Osteoblast (primary cell): ENCODE measurements at places on chromosomes 2 and 18. TPM values are rescaled to one million over a fixed set of nuclear protein-coding genes. Genes with fewer than 3 reads are reported as not detected.
A peak's percentile ranks its signal among the peaks of the same experiment; 100 is the strongest.

The CFAP53 gene
- 0.36 and 0.59 TPM in 2 replicates for total RNA-seq

The CXCR1 gene
- not detected in 2 replicates for total RNA-seq

The TNS1 gene
- 45.7 and 48.9 TPM in 2 replicates for total RNA-seq

The EVX2 gene
- total RNA-seq = under 0.01 TPM in 1 of 2 replicates, not detected in the other

The BCL11A gene
- total RNA-seq = 0.29 and 1.4 TPM in 2 replicates

The ANKRD53 gene
- total RNA-seq = 0.88 and 1.1 TPM in 2 replicates

The PRSS56 gene
- not detected in 2 replicates for total RNA-seq

The COL5A2 gene
- 632 and 879 TPM in 2 replicates for total RNA-seq

The HSPD1 gene
- 117 and 121 TPM in 2 replicates for total RNA-seq

DNA sequence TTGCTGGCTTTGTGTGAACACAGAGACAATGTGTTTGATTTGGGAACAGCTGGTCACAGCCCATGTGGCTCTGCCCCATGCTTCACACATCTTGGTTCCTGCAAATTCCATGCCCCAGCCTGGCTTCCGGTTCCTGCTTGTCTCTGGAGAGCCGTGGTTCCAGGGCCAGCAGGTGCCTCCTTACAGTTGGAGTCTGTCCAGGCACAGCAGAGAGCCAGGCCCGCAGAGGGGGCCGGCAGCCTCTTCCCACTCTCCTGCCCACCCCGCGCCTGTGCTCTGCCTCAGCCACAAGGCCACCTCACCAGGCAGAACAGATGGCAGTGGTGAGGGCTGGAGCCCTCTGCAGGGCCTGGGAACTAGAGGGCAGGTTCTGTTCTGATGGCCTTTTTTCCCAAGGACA lies 81.5 kb downstream of the LDLRAD4 start:
- DNase-seq = no peak

GRCh38 chr18:13513021-13513420 lies 213.3 kb downstream of the FAM210A start:
- DNase-seq = no peak

GRCh38 chr2:145159676-145160075 lies 639.8 kb upstream of the ZEB2 start:
- no peak for DNase-seq

GRCh38 chr2:147441182-147441581 lies 403.6 kb upstream of the ACVR2A start:
- no peak for DNase-seq

- DNase-seq = no peak
These were observed 134.9 kb downstream of the FAM161A start for GRCh38 chr2:61718965-61719364.

DNA sequence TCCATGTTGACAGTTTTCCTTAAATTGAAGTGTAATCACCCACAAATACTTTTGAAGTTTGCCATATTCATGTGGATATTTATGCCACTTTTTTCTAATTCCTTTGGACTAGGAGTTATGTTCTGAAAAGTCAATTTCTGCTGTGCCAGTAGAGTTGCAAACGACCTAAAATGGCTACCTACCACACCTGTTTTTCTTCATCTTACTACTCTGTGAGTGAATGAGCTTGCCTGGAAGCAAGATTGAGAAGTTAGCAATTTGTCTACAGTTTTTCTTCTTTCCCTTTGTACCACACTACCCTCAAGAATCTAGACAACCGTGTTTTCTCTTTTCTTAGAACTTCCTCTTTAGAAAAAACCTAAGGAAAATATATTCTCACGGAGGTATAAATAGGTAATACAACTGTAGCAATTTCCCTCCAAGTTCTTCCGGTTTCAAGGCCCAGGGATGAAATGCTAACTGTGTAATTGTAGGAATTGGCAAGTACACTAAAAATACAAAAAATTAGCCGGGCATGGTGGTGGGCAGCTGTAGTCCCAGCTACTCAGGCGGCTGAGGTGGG lies 7.3 kb upstream of the SLC39A10 start:
- no peak for DNase-seq

DNA sequence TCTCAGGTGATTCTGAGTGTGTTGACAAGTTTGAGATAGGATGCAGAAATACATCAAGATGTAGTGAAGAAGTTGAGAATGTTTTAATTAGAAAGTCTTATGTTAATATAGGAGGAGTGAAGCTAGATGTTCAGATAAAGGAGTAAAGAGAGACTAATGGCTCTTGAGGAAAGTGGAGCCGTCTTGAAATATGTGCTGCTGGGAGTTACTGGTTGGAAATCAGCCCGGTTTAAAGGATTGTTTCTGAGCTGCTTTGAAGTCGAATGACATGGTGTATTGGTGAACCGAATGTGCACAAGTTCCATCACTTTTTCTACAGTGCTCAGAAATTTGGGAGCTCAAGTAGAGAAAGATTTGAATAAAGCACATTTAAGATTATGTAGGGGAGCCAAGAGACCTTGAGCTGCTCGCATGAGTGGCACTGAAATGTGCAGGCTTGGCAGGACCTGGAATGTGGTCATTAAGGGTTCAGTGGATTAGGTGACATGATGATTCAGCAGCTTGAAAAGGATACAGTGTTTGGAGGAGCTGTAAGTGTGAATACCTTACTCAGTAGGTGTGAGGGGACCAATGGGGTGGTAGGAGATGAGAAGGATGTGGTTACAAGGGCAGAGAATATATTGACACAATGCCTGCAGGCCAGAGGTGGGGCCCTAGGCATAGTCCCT lies 68.6 kb downstream of the CAB39 start:
- no peak for DNase-seq

- no peak for DNase-seq
These were observed 92.9 kb downstream of the ZEB2 start for GRCh38 chr2:144426981-144427479.

DNA sequence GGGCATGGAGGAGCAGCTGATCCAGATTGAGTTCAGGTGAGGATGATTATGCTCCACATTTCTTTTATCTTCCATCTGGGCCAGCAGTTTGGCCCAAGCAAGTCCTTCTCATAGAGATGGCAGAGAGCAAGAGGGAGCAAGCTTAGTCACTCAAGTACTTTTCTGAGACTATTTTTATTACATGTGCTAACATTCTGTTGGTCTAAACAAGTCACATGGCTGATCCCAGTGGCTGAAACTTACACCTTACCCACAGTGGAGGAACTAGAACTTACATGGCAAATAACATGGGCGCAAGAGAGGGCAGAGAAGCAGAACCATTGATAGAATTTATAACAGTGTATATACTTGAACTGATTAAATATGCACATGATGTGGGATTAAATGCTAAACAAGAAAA lies 105.7 kb downstream of the KYNU start:
- no peak for DNase-seq

GRCh38 chr2:65420712-65421431 lies 11.5 kb downstream of the SPRED2 start:
- DNase-seq = peak; percentile 70

- peak; percentile 99 for DNase-seq
These were observed 103.4 kb downstream of the TNS1 start for GRCh38 chr2:217899231-217900009.

- no peak for DNase-seq
These were observed 99.6 kb downstream of the FMNL2 start for GRCh38 chr2:152434395-152435182.

GRCh38 chr18:9082711-9083510 lies 19.6 kb upstream of the NDUFV2 start:
- no peak for DNase-seq

DNA sequence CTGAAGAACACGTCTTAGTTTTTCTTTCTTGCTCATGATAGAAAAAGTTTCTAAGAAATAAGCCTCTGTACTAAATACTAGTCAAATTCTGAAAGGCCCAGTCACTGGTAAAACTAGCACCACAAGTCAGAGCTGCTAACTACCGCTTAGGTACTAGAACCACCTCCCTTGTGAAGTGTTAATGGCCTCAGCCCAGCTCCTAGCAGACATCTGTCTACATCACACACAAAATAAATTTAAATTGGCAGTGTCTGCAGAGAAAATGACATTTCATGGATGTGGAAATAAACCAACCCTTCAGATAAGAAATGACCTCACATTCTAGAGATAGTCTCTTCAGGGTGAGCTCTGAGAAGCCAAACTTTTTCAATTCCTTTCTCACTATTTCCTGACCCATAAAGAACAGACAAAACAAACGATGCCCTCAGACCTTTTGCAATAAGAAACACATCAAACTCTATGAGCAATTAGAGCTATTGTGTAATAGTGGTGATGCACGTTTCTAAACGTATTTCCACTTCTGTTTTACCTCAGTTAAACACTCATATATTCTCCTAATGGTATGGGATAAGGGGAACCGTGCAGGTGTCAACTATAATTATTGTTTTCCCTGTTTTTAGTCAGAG lies 70.3 kb upstream of the DSG1 start:
- DNase-seq = no peak

GRCh38 chr2:33321236-33321771 lies 155.1 kb upstream of the RASGRP3 start:
- peak; percentile 42 for DNase-seq

DNA sequence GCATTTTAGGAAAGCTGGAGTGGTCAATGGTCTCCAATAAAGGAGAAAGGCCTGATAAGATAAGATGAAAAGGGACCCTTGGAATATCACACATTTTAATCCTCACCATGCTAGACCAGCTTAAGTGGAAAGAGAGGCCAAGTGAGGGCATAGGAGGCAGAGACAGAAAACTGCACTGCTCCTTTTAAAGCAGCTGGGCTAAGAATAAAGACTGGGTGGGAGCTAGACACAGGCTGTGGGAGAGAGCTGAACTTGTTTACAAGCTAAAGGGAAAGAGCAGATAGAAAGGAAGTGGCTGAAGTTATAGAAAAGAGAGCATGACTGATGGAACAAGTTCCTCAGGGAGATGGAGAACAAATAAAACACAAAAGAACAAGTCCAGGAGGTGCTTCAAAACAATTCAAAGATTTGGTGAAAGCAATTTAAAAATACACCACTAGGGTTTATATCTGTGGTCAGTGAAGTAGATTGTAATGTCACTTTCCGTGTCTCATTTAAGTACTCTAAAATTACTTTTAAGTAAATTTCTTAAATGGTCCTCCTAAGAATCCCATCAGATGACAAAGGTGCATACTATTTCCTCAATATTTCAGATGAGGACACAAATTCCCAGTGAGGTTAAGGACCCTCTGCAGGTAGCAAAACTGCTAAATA lies 7.5 kb downstream of the COL5A2 start:
- no peak for DNase-seq
